Activated CD8-positive, alpha-beta memory T cell treated with anti-CD3 and anti-CD28 coated beads for 1 hour (primary cell): ENCODE measurements at places on chromosomes 7 and 10.

- DNase-seq = no peak
Observed at GRCh38 chr7:107579554-107579884, 527 bp upstream of the BCAP29 start.

DNA sequence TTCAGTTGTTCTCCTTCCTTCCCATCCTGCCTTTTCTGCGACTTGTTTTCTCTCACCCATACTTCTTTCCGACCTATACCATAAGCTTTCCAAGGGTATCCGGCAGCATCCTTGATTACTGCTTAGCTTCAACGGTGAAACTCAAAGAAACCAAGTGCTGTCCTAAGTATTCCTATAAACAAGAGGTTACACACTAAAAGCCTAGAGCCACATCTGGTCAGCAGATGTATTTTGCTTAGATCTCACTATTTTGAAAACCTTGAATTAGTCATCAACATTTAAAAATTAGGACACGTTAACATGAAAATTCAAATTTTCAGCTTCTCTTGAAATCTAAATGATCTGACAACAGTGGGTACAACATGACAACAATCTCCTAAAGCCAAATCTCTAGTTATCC, 20.0 kb downstream of the ARHGAP21 start:
- DNase-seq = no peak

GRCh38 chr10:46514431-46514861, 42.0 kb downstream of the GPRIN2 start:
- no peak for DNase-seq

DNA sequence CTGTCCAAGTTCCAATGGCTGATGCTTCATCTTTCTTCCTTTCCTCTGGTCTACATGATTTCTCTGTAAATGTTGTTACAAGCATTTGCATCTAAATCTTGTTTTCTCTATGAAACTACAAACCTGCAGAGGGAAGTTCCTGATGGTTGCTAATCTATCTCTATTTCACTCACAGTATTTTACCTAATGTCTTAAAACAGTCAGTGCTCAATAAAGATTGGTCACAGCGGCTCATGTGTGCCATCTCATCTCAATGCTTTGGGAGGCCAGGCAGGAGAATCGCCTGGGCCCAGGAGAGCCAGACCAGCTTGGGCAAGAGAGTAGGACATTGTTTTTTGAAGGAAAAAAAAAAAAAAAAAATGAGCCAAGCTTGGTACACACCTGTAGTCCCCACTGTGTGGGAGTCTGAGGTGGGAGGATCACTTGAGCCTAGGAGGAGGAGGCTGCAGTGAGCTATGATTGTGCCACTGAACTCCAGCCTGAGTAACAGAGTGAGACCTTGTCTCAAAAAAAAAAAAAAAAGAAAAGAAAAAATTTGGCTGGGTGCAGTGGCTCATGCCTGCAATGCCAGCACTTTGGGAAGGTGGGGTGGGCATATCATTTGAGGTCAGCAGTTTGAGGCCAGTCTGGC, 71.3 kb upstream of the ARMC3 start:
- DNase-seq = no peak

GRCh38 chr7:5394264-5395105, 29.1 kb downstream of the TNRC18 start:
- no peak for DNase-seq

DNA sequence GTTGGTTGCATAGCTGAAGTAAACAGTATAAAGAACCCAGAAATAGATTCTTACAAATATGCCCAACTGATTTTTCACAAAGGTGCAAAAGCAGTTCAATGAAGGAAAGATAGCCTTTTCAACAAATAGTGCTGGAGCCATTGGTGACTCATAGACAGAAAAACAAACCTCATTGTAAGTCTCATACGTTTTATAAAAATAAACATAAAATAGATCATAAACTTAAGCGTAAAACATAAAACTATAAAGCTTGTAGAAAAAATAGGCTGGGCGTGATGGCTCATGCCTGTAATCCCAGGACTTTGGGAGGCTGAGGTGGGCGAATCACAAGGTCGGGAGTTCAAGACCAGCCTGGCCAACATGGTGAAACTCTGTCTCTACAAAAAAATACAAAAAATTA, 318.8 kb upstream of the IGFBP3 start:
- DNase-seq = no peak

DNA sequence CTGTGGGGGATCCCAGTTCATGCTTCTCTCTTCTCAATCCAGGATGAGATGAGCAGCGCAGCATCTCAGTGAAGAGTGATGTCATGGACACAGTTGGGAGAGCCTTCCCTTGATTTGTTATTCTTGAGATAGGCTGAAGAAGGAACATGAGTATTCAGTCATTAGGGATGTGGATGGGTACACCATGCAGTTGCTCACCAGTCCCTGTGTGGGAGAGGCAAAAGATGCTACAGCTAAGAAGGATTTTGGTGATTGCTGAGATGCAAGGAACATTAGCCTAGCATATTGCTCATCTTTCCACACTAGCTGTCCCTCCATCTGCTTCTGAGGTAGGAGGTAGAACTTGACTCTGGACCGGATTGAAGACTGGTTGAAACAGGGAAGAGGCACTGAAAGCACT, 179.6 kb downstream of the GALNT17 start:
- DNase-seq = no peak

DNA sequence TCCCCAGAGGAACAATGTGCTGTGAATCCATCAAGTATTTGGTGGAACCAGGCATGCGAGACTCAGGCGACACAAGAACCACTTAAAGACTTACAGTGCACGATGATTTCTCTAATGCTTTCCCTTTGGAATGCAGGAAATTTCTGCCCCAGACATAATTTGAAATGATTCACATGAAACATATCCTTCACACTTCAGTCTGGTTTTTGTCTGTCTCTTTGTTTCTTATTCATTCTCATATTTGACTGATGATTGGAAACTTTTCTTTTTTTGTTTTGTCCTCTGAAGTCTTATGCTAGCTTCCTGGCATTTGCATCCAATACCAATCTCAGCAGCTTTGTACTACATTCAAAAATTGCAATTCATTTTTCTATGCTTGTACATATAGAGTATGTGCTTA, 502.8 kb downstream of the PHTF2 start:
- DNase-seq = no peak
